ENCODE measurements at places on chromosomes 16 and 17.

DNA sequence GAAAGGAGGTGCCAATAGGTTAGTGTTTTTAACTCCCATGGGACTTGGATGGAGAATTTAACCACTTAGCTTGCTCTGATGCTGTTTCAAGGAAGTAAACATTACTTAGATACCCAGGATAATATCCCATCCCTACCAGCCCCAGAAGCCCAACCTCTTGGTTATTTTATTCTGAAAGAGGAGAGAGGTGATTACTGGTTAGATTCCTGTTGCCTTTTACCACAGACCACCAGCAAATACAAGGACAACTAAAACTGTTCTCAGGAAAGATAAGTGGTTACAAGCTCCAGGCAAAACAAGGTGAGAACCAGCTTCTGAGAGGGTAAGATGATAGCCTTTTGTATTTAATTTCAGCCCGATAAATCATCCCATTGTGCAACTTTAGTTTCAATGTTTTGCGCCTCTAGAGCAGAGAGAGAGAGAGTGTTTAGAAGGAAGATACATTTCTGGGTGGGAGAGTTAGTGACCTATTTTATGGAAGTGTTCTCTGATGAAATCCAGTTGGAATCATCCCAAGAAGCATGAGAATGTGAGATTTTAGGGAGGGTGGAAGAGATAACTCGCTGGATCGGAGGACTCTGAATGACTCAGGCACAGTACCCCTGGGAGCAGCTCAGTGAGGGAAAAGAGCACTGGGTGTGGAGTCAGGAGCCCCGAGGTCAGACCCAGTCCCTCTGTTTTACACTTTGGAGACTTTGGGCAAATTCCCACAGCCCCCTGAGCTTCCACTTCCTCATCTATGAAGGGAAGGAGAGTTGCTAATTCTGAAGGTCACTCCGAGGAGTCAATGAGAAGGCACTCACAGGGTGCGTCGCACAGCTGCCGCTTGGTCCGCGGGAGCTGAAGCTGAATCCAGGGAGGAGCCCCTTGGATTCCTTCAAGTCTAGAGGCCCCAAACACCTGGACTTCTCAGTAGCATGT is 12.1 kb downstream of the GLP2R start:
- DNase-seq: no peak

GRCh38 chr16:80693553-80693952 is 110.8 kb downstream of the CDYL2 start:
- DNase-seq: no peak

- no peak for DNase-seq
Measured at GRCh38 chr16:70714581-70715054, 28.8 kb upstream of the MTSS2 start.

- DNase-seq: no peak
Measured at GRCh38 chr17:68595986-68596385, 5.2 kb downstream of the FAM20A start.

- DNase-seq: no peak
Measured at GRCh38 chr16:1308036-1308976, 1.1 kb upstream of the UBE2I start.

DNA sequence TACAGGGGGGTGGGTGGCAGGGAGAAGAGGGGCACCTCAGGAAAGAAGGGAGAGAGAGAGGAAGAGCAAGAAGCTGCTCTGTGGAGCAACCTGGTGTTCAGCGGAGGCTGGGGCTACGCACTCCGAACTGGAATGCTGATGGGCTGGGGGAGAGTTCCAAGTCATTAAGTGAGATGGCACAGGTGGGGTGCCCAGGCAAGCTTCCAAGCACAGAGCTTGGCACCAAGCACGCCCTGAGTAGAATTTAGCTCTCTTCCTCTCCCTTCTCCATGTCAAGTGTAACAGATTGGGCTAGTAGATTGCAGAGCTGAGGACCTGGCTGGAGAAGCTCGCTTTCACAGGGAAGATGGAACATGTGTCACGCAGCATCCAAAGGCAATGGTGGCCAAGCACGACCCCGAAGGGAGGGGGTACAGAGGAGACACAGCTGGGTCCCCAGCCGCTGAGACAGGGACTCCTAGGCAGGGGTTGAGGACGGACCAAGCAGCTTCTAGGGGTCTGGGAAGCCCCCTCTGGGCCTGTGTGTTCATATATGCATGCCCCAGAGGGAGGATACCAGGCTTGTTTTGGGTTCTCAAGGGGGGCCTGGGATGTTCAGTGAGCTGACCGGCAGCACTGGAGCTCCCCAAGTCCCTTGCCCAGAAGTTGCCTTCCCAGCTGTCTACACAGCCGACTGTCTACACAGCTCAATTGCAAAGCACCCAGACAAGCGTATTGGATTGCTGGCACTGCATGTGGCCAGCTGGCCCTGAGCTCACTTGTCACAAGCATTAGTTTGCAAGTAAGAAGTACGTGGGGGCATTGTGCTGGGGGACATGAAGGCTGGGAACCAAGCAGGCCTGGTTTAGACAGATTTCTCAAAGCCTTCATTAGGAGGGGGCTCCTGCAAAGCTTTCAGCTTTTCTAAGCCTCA is 247.8 kb downstream of the ENGASE start:
- no peak for DNase-seq

- no peak for DNase-seq
Measured at GRCh38 chr17:62657145-62657665, 29.7 kb downstream of the MRC2 start.

GRCh38 chr16:24493821-24494220 is 45.5 kb upstream of the RBBP6 start:
- no peak for DNase-seq

DNA sequence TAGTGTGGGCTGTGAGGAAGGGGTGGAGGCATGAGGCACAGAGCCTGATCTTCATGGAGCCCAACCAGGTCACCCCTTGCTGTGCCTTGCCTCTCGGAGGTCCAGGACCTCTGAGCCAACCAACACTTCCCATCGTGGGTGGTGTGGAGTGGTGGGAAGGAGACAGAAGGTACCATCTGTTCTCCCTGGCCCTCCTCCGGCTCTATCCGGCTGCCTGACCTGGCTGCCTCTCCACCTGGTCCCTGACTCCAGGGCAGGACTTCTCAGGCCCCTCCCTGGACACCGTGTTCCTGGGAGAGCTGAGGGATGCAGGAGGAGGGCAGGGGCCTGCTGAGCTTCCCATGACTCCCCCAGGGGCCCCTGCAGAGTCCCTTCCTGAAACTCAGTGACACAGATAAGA is 3.9 kb downstream of the PDK2 start:
- no peak for DNase-seq

GRCh38 chr17:82281502-82282238 is 8.2 kb upstream of the CSNK1D start:
- no peak for DNase-seq

GRCh38 chr17:73414171-73414955 is 102.6 kb upstream of the CDC42EP4 start:
- no peak for DNase-seq

GRCh38 chr16:67989322-67990017 is 9.2 kb upstream of the DPEP3 start:
- DNase-seq: no peak

All from activated CD4-positive, alpha-beta T cell treated with anti-CD3 and anti-CD28 coated beads, Interleukin-2, amount 50 U/mL, for 1 hour (primary cell).